ENCODE measurements at places on chromosomes 12 and 14.

GRCh38 chr12:31947971-31948370 lies 11.2 kb upstream of the RESF1 start:
- DNase-seq = no peak

DNA sequence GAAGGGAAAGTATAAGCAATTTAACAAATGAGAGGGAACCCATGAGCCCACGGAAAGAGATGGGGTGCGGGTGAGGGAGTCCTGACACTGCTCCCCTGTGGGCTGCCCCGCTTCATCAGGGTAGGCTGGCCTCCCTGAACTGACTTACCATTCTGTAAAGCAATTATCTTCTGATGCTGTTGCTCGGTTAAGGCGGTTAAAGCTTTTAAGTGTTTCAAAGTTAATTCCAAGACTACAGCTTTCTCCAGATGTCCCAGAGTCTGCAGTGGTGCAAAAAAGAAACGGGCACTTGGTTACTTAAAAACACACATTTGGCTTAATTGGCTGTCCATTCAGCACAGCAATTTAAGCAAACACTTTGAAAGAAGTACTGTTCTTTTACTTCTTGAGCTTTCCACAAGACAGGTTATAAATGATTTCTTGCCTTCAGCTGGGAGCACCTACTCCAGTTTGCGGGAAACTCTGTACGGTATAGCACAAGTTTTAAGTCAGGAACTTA lies 1.3 kb downstream of the BHLHE41 start:
- DNase-seq = no peak

- DNase-seq = no peak
Observed at GRCh38 chr12:112686373-112686772, 105.2 kb upstream of the RPH3A start.

- DNase-seq = no peak
Observed at GRCh38 chr12:1519642-1520041, 74.7 kb downstream of the FBXL14 start.

DNA sequence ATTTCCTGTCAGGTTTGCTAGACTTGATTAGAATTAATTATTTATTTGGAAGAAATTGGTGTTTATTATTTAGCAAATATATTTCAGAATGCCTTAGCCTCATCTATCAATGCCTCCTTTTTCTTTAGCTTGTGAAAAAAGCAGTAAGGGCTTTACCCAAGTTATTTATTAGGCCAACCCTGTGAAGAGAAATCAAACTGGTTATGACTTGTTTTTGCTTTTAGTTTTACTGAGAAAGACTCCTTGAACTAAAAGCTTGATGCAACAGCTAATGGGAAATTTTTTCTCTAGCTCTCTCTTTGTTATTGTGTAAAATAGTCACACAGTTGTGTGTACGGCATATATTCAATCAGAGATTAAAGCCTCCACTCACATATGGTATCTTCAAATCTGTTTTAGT lies 306.8 kb downstream of the DIO2 start:
- no peak for DNase-seq

DNA sequence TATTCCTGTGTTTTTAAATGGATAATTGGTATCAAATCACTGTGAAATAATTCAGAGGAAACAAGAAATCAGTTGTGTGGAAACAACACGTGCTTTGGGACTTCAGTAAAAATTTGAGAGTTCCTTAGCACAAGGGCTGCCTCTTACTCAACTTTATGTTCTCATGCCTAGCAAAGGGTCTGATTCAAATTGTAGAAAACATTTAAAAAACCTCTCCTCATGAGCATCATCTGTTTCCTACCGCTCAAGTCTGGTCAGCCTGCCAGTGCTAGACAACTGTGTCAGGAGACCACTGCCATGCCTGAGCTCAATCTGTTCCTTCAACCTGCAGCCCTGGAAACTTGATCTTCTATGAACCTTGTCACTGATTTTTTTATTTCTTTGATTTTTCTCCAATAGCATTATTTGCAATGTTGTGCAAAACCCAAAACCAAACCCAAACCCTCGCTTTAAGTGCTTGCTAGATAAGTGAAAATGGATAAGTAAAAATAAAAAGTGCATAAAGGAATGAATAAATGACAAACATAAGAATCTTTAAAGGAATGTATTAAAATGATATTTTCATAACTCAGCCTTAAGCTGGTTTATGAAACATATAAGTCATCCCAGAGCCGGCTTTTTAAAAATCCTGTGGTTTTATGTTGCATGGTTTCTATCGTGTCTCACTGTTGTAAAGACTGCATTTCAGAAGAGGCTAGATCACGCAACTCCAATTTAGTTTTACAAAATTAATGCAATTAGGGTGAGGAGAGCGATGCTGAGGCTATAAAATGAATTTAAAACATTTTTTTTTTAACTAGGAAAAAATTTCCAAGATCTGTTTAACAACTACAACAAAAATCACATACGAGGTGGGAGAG lies 361.2 kb upstream of the PDE3A start:
- DNase-seq = no peak

DNA sequence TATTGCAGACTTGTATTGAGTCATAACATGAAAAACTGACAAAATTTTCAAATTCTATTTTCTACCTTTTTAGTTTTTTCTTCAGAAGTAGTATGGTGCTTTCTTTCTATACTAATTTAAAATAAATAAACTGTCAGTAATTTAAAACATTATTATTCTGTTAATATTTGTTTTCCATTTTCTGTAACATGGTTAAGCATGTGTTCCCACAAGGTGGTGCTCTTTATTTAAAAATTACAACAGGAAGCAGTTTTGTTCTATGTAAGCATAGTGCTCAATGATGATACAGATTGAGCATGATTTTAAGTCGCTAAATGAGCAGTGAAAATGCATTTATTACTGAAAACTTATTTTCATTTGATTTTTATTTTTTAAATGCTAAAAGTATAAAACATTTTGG lies 114.6 kb downstream of the PPFIA2 start:
- DNase-seq = peak; percentile 41

DNA sequence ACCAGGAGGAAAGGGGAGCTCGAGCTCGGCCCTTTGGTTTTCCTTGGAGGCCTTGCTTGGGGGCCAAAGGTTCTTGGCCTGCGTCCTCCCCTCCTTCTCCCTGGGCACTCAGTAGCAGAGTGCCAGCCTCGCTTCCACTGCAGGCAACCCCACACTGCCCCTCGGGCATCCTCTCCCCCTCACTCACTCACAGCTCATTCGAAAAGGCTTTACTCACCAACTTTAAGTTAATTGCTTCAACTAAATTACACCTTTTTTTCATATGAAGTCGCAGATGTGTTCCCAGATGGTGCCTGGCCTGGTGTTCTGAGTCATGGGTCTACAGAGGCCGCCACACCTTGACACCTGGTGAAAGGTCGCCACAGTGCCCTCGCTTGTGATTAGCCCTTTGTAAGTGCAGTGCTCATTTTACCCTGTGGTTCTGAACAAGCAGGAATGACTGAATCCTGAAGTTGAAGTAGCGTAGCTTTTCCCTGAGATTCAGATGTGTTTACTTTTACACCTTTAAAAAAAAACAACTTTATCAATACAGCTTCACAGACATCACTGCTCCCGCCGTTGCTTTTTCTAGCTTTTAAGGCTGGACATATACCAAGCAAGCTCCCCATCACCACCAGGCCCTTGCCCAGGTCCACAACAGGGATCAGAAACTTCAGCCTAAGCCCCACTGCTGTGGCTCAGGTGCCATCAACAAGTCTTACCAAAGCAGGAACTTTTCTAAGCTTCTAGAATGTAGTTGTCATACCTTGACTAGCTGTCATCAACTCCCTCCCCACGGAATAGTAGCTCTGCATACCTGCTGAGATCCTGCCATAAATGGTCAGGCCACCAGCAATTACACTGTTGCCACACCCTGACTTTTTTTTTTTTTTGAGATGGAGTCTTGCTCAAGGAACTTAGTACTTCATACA lies 20.3 kb upstream of the ADIPOR2 start:
- DNase-seq = no peak

- DNase-seq = no peak
Observed at GRCh38 chr12:100504804-100505203, 31.1 kb downstream of the NR1H4 start.

GRCh38 chr14:69449216-69449615 lies 35.3 kb upstream of the PLEKHD1 start:
- no peak for DNase-seq

- DNase-seq = no peak
Observed at GRCh38 chr14:54828037-54828436, 74.6 kb downstream of the GCH1 start.

- DNase-seq = peak; percentile 65
Observed at GRCh38 chr12:47397664-47398281, 308.1 kb downstream of the RPAP3 start.

Data from NCI-H460 (cell line).